ENCODE measurements at places on chromosomes 11 and 22.

DNA sequence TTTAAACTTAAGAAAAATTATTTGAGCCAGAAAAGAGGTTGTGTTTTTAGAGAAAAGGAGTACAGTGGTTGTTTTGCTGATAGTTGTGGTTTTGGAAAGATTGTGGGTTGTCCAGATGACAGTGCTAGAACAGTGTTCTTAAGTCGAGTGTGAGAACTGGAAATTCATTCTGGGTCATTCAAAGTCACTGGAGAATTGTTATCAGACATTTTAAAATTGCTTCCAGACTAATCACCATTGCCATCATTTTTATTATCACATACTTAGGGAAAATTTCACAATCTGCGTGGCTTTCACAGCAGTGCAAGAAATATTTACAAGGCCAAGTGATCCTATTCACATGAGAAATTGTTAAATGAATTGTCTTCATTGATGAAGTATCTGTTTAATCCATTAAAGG lies 242.2 kb upstream of the DDI1 start:
- DNase-seq = no peak

DNA sequence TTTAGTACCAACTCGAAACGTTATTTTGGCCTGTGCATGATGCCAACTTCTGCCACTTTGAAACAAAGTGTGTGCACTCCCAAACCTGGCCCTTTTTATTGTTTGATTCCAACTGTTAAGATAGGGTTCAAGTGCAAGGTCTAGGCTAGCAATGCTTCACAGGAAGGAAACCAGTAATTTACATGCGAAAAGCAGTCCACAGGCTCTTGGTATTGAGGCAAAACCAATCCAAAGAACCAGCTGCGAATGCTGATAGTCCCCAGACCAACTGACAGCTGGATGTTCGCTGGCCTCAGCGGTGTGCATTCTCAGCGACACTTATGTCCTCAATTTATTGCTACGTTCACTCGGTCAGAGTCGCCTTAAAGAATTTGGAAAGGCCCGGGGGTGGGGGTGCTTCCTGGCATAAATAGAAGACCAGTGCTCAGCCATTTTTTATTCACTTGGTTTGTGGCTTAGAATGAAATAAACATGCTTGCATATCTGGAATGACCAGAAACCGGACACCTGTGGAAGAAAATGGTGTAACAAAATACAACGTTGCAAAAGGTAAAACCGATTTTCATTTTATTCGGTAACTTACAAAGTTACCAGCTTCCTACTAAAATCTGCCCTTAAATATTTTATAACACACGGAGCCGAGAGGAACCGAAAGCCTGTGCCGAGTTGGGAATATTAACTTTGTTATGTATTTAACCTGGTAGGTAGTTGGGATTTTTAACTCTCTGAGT lies 1.6 kb downstream of the CPT1A start:
- peak; percentile 64 for DNase-seq

DNA sequence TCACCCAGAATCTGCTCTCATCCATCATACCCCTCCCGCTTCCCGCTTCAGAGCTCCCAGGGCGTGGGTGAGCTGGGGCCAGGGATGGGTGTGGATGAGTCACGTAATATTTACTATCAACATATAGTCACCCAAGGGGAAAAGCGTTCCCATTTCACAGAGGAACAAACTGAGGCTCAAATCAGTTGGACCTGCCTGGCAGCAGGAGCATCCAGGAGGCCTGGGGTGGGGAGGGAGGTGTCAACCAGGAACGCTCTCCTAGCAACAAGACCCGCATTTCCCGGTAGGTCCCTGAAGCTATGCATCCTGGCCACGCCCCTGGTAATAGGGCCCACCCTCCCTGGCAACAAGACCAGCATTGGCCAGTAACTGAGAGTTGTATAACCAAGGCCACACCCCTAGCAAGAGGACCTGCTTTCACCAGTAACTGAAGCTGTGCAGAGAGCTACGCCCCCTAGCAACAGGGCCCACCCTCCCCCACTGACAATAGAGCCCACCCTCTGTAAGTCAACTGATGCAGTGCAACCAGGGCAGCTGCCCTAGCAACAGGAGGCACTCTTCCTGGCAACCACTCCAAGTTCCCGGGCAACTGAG lies 32.7 kb upstream of the TXNRD2 start:
- peak; percentile 80 for DNase-seq

DNA sequence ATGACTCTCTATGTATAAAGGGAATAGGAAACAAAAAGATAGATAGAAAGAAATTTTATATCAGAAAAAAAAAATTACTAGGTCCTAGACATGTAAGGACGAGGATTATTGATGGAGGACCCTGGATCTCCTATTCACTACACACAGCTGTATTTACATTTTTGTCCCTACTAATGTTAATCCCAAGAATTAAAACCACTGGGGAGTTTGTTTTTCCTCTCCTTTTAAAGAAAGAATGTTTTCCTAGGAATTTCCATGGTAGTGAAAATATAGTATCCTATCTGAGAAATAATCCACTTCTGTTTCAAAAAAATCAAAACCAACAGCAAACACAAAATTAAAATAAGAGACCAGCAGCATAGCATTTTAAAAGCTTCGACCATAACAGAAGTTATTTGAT lies 41.1 kb downstream of the PDGFD start:
- DNase-seq = no peak

GRCh38 chr22:36702842-36703215 lies 723 bp downstream of the CACNG2 start:
- DNase-seq = no peak

GRCh38 chr22:44455151-44455962 lies 42.7 kb downstream of the RTL6 start:
- DNase-seq = no peak

GRCh38 chr11:20056950-20057943 lies 103.0 kb downstream of the DBX1 start:
- no peak for DNase-seq

GRCh38 chr11:104222464-104222863 lies 58.5 kb upstream of the PDGFD start:
- DNase-seq = no peak

- no peak for DNase-seq
Observed at GRCh38 chr22:17802822-17803221, 28.6 kb upstream of the BID start.

DNA sequence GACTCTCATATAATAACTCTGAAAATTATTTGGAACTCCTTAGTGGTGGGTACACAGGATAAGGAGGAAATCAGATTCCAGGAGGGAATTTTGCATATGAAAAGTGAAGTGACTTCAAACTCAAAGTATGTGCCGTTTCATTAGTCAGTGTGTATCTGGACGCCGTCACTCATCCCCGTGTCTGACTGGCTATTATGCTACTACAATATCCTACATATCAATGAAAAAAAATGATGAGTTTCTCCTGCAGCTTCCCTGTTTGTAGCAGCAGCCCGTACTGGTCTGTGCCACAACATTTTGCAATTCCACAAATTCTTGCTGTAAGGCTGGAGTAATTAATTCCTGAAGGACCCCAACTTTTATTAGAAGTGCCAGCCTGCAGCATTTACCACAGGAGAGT lies 16.5 kb downstream of the WT1 start:
- DNase-seq = no peak

DNA sequence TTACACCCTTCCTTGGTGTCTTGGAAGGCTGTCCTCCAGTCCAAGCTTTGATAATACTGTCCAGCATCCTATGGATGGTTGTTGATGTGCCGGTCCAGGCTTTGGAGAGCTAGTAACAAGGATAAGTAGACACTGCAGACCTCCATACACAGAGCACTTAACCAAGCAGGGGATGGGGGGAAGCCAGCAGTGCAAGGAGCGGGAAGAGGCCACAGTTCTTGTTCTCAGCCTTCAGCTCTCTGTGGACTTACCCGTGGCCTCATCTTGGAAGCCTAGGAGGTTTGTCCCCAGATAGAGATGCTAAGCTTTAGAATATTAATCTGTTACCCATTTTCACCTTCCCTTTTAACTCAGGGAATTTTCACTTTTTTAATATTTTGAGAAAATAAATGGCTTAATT lies 30.9 kb upstream of the ZC3H12C start:
- DNase-seq = no peak

- DNase-seq = no peak
Observed at GRCh38 chr11:111021131-111021530, 224.4 kb upstream of the POU2AF2 start.

DNA sequence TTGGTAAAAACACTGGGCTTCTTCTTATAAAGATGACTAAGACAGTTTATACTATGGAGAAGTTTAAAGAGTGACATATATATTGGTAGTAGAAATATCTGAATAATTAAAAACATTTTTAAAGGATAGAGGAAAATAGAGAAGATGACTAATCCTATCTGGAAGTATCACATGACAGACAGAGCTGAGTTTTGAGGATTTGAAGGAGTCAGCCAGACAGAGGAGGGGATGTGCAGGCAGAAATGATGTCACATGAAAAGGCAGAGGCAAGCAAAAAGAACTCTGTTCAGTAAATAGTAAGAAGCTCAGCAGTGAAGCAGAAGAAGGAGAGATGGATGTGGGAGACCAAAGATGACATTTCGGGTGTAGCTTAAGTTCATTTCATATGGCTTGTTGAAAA lies 1.6 kb downstream of the OR10A2 start:
- no peak for DNase-seq

DNA sequence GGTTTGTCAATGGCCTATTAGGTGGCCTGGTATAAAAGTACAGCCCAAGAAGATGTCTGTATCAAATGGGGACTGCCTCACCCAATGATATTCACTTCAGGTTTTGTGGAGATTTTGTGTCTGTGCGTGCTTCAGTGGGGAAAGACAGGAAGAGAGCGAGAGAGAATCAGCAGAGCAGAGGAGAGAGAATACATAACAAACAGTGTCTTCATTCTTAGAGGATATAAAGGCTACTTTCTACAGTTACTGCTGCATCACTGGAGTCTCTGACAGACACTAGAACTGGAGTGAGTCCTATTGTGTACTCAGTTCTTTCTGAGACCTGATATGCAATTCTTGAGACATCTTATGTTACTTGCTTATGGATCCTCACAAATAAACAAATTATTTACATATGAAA lies 115.0 kb downstream of the CASP12 start:
- DNase-seq = no peak

- DNase-seq = no peak
Observed at GRCh38 chr11:73856031-73856567, 20.5 kb downstream of the COA4 start.

- DNase-seq = no peak
Observed at GRCh38 chr11:22449441-22449840, 111.3 kb downstream of the SLC17A6 start.

DNA sequence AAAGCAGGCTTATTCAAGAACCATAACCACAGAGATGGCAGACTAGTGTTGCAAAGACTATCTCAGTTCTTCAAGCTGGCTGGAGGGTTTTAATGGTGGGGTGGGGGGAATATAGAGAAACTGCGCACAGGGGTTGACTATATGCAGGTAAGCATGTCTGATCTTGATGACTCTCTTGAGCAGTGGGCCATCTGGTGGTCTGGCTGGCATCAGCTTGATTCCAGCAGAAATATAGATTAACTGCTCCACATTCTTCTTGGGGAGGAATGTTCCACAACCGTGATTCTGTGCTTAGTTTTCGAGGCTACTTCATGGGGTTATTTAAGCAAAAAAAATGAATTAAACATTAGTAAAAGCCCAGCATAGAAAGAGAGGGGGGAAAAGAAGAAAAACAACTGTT lies 158.8 kb upstream of the PGR start:
- no peak for DNase-seq
